Activated CD4-positive, CD25-positive, alpha-beta regulatory T cell (primary cell): ENCODE measurements at places on chromosomes 2 and 18.

GRCh38 chr2:42401773-42402172 is 40.8 kb upstream of the COX7A2L start:
- DNase-seq, result no peak

DNA sequence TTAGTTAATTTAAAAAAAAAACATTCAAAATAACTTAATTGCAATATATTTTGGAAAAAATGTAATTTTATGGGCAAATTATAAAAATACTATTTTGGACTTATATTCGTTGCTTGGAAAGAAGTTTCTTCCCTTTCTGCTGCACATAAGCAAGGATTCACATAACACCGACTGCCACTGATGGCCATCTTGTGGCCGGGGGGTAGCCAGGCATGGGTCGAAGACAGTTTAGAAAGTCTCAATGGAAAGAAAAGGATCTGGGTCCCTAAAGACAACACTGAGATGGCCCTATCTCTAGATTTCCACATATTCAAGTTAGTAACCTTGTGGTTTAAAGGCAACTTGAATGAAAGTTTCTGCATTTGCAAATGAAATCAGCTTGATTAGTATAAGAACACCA is 318.6 kb downstream of the AKAIN1 start:
- DNase-seq, result no peak

- DNase-seq, result peak; percentile 6
Measured at GRCh38 chr18:74082742-74083556, 64.7 kb downstream of the FBXO15 start.

GRCh38 chr2:205803500-205803899 is 121.2 kb downstream of the NRP2 start:
- DNase-seq, result no peak

- DNase-seq, result no peak
Measured at GRCh38 chr2:216535454-216535995, 36.9 kb downstream of the RPL37A start.

- DNase-seq, result no peak
Measured at GRCh38 chr2:63544017-63544627, 44.2 kb downstream of the WDPCP start.

DNA sequence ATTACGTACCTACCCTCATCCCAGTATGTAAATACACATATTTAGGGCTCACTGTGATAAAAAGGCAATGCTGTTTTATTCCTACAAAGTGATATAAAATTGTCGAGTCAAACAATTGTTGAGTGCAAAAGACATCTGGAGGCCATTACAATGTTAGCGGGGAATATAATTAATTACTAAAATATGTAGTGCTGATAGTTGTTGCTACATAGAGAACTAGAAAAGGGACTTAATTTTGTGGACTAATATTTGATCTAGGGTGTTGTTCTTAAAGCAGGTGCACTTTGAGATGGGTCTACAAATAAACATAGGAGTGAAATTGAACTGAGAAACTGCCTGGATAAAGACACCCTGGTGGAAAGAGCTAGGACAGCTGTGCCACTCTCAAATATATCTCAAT is 300.1 kb downstream of the NOL4 start:
- no peak for DNase-seq

DNA sequence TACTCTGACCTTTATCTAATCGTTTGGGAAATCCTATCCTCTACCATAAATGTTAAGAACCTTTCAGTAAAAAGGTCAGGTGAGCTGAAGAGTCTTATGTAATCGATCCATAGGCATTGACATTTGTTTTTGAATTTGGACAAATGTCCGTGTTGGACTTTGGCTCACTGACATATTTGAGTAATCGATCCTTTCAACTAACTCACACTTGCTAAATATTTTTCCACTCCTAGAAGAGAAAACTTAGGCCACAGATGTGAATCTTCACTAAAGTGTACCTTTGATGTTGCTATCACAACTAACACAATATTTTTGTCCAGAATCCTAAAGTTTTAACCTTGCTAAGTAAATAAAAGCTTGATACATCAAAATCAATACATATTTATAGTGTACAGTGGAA is 89.5 kb downstream of the CCDC102B start:
- no peak for DNase-seq

- no peak for DNase-seq
Measured at GRCh38 chr2:72114693-72115051, 33.0 kb downstream of the CYP26B1 start.

- no peak for DNase-seq
Measured at GRCh38 chr2:128285329-128285931, 33.2 kb downstream of the HS6ST1 start.

DNA sequence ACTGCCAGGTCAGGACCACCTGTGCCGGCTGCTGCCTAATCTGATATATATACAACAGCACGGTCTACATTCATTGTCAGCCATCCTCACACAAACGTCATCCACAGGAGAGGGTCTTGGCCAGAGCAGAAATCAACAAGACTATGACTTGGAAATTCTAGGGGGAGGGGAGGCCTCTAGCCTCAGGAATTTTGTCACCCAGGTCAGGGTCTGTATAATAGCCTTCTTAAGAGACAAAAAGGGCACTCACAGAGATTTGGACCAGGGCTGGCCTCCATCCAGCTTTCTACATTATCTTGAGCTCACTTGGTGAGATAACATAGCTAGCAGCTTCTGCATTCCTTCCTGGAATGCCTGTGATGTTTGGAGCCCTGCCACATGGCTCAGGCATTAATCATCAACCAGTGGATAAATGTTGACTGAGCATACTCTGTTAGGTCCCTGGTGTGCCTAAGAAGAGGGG is 50.4 kb upstream of the CTIF start:
- DNase-seq, result no peak

DNA sequence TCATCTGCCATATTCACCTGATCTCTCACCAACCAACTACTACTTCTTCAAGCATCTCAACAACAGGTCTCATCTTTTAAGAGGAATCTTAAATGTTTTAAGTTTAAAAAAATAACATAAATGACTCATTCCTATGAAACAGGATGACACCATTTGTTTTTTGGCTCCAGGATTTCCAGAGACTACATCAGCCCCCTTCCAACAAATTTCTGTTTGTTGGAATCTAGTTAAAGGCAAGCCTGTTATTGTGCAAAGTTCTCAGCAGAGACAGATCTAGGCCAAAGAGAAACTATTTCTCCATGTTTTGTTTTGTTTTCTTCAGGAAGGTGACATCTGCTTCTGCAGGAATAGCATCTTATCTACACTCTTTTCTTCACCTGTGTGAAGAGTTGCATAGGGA is 204.8 kb upstream of the SH3BP4 start:
- DNase-seq, result no peak

DNA sequence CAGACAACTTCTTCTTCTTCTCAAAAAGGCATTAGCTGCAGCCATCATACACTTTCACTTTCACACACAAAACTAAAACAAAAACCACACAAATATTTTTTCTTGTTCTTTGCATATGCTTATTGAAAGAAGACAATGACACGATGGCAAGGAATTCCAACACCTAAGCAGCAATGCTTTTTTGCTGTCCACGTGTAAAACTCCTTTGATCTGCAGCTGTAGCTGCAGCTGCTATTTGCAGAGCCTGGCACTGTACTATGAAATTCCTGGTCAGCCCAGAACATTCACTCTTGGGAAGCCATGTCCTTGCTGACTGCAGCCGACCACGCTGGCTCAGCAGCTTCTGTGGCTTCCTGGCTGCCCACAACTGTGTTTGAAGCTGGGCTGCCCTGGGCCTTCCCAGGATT is 316.2 kb downstream of the CDH2 start:
- DNase-seq, result no peak

DNA sequence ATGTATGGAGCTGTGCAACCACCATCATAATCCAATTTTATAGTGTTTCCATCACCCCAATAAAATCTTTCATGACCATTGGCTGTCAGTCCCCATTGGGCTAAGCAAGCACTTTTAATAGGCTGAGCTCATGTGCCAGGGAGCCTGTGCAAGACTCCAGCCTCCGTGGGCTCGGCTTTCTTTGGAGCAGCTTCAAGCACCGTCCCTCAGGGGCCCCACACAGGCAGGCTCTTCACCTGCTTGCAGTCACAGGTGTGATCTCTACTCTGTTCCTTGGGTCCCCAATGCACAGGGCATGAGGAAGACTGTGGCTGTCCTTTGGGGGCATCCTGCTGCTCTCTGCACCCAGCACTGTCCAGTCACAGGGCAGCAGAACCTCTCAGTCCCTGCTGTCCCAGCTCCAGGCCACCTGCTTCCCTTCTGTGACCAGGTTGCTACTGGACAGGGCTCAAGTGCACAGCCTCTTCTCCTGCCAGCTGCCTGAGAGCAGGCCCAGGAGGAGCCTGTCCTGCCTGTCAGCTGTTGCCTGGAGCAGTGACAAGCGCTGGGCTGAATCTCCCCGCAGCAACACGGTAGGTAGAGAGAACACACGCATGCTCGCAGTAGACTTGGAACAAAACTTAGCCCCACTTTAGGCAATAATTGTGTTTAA is 40.7 kb upstream of the TMEM131 start:
- no peak for DNase-seq

- DNase-seq, result no peak
Measured at GRCh38 chr2:63814114-63814513, 27.6 kb upstream of the UGP2 start.

- no peak for DNase-seq
Measured at GRCh38 chr2:182384860-182385259, 42.0 kb downstream of the PDE1A start.

GRCh38 chr2:74221091-74221490 is 22.7 kb downstream of the MTHFD2 start:
- no peak for DNase-seq

DNA sequence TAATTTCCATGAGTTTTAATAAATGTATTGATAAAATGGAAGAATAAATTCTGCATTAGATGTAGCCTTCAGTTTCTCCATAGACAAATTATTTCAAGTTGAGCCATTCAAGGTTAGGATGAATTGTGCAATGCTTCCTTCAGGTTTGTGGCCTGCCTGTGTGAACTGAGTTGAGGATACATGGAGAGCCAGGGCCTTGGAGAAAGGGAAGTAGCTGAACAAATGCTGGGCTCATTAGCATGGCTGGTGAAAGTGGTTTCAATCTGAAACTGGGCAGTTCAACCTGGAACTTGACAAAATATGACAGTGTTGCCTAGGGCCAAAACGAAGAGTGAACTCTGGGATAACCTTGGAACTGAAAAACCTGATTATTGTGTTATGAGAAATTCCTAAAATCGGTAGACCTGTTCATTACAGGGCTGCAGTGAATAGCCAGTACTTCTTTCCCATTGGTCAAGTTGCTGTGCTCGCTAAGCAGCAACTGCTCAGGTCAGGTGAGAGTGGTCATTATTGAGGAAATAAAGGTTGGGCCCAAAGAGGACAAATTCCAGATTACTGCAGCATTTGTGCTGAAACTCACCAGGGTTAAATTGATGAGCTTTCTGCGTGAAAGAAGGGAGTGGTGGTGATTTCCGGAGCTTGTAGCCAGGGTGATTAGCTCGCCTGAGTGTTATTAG is 12.7 kb downstream of the INPP1 start:
- DNase-seq, result no peak

GRCh38 chr2:216055680-216056079 is 25.9 kb downstream of the PECR start:
- no peak for DNase-seq

- DNase-seq, result peak; percentile 60
Measured at GRCh38 chr2:8543060-8543382, 138.8 kb upstream of the ID2 start.

DNA sequence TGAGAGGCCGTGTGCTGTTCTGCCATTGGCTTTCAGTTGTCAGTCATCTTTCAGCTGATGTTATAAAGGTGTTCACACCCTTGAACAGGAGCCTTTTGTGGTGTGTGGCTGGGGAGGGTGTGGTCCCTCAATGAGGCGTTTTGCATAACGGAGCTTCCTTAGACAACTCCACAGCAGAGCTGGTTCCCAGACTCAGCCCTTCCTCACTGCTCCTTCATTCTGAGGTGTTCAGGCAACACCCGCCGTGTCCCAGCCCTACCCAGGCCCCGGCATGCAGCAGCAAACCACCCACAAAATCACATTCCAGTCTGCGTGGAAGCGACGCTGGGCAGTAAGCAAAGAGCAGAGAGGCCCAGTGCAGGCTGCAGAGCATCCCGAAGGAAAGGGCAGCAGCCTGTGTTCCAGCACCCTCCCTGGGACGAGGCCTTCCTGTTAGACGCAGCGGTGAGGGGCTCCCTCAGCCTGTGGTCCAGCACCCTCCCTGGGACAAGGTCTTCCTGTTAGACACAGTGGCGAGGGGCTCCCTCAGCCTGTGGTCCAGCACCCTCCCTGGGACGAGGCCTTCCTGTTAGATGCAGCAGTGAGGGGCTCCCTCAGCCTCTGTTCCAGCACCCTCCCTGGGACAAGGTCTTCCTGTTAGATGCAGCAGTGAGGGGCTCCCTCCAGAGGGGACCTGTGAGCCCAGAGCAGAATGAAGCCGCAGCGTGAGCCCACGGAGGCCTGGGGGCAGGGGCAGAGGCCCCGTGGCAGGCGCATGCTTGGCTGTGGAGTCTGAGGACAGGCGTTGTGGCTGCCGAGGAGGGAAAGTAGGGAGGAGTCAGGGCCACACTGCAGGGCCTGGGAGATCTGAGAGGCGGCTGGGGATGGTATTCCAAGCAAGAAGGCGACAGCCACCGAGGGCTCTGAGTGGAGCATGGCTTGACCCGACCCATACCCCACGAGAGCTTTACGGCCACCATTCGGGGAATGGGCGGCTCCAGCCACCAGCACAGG is 201.8 kb upstream of the HDAC4 start:
- DNase-seq, result no peak

GRCh38 chr2:204972161-204972560 is 426.9 kb downstream of the PARD3B start:
- no peak for DNase-seq

- DNase-seq, result no peak
Measured at GRCh38 chr2:222404151-222404905, 20.0 kb upstream of the SGPP2 start.
